Suppressor macrophage (primary cell): ENCODE measurements at places on chromosomes 1 and 21.

- DNase-seq: peak; percentile 82
Measured at GRCh38 chr21:41112740-41113692, 54.9 kb upstream of the BACE2 start.

DNA sequence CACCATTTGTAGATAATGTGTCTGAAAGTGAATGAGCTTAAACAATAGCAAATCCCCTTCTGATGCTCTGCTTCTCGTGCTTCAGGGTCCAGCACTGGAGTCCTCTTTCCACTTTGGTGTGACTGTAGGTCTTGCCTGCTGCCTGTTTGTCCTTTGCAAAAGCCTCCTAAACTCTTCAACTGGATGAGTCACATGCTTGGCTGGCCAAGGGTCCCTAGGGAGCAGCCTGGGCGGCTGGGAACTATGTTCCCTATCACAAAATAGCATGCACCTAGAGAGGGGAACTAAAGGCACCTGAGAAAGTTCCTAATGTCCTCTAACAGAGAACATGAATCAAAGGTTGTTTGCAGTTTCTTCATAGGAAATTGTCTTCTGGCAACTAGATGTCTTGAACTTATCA, 607.2 kb upstream of the PLXNA2 start:
- DNase-seq: no peak

DNA sequence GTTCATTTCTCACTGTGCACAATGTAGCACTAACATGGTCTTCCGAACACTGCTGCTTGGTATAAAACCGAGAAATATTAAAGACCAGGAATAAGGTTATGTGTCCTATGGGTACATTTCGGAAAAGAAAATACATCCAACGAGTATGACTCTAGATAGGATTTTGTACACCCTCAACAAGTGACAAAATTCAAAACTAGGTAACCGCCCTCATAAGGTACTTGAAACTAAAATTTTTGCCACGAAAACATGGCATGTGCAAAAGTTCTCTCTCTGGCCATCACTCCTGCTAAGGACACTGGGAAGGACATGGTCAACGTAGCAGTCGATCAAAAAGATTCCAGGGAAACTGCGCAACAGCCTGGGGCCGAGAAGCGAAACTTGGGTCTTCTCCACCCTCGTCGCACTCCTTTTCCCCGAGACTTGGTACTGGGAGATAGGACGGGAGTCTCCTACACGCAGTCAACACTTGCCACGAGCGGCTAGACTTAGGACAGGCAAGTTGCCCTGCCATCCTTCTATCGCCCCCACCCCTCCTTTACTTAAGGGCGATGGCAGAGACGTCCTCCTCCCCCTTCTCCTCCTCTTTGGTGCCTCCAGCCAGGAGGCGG, 338 bp upstream of the TOR1AIP1 start:
- DNase-seq: no peak

GRCh38 chr1:241964550-241965282, 7.1 kb downstream of the BECN2 start:
- DNase-seq: peak; percentile 86

DNA sequence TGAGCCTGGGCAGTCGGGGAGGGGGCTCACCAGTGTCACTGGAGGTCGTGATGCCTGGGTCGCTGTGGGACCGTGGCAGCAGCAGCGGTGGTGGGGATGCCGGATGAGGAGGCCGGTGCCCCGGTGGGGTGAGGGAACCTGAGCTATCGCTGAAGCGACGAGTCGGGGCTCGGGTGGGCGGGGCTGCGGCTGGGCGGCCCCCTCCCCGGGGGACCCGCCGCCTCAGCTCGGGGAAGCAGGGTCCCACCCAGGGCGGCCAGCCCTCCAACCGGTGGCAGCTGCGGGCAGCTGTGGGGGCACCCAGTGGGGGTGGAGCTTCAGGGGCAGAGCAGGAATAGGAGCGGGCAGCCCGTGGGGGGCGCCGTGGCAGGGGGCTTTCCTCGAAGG, 5.0 kb downstream of the ENTREP3 start:
- no peak for DNase-seq

DNA sequence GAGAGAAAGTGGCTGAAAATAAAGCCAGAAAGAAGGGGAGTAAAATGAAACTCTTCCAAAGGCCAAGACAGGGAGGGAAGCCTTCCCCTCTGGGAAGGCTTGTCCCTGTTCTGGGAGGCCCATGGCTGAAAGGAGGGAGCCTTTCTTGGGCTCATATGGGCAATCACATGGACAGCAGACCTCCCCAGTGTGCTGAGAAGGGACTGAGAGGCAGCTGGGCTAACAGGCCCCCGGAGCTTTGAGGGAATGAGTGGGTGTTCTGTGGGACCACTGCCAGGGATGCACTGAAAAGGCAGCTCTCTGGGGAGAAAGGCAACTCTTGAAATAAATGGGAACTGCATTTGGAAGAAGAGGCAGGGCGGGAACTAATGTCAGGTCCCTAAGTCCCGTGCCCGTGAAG, 39.1 kb downstream of the KANK4 start:
- no peak for DNase-seq

DNA sequence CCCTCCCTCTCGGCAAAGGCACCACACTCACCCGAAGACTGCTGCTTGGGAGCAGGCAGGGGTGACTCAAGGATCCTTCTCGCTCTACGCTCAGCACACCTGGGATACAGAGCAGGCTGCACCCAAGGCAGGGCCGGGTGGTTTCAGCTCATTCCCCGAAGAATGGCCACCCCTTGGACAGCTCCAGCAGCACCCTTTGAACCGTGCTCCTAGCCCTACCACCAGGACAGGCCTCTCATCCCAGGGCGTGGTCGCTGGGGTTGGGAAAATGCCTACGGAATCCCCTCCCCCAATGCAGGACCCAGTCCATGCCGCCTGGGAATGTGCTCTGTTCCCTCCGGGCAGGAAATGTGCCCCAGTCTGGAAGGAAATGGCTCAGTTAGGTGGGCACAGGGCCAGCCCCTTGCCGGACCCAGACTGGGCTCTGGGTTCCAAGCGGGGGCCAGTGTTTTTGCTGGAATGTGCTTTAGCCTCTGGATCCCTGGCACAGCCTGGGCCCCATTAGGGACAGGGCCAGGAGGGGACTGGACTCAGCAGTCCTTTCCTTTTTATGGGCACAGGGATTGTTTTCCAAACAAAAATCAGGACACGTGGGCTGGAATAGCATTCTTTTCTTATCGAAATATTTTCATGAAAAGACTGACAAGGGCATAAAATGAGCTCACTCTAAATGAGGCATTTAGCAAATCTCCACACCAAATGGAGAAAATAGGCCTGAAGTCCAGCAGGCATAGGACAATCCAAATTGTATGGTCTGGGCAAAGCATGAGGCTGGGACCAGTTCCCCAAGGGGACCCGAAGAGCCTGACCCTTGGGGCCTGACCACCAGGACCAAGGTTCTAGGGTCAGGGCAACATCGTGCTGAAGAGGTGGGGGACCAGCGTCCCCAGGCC, 7.3 kb downstream of the TMEM82 start:
- no peak for DNase-seq

DNA sequence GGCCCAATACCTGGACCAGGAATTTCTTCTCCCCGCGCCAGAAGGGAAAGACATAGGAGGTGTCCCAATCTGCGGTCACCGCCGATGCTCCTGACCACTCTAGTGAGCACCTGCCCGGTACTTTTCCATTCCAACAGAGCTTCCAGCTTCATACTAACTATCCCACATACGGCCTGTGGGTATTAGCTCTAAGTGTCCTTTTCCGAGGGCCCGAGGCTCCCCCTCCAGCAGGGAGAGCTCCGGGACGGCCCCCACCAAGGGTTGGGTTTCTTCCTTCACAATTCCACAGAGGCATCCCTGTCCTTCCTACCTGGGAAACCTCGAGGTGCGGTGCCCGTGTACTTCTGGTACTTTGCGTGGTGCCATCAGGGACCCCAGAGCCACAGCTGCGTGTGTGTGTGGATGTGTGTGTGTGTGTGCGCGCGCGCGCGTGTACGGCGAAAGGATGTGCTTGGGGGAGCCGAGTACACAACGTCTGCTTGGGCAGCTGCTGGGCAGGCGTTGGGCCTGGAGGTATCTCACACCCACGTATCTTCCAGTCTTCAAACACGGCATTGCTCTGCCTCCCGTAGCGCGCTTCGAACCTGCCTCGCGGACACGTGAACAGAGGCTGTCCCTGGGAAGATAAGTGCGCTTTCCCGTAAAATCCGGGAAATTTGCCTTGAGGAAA, 2.4 kb upstream of the SIM2 start:
- DNase-seq: no peak

GRCh38 chr1:6397844-6398441, 4.4 kb upstream of the ACOT7 start:
- peak; percentile 58 for DNase-seq

DNA sequence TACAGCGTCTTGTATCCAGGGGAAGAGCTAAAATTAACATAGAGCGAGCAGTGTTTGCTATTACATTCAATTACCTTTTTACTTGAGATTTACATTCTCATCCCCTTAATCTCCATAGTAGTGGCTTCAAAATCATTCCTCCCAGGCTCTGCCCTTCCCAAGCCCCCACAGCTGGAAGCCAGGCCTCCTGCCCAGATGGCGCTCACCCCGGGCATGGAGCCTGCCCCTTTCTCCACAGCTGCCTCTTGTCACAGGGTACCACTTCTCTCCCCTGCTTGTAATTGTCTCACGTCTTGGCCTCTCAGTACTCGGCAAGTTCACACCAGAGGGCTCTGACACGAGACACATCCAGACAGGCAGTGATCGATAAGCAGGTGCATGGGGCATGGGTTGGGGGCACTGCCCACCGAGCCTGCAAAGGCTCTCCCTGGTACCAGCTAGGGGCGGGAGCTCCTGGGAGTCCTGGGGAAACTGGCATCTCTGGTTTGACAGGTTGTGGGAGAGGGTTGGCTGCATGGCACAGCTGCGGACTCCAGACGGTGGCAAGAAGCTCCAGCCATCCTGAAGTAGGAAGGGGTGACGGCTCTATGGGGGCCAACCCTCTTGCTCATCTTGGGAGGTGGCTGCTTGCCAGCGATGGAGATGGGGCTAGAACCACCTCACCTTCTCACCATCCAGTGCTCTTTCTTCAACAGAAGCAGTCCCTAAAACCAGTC, 20.1 kb downstream of the CASZ1 start:
- DNase-seq: no peak

DNA sequence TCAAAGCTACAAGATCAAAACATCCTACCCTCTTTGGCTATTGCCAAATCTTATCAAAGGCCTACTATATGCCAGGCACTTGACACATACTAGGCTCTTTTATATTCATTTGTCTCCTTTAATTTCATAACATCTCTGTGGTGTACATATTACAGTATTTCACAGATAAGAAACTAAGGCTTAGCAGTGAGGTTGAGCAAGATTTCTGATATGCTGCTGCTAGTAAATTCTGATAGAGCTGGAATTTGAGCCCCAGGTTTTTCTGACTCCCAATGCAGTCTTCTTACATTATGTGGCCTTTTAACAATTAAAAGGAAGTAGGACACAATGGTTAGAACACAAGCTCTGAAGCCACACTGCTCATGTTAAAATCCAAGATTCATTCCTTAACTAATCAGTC, 16.8 kb downstream of the CCDC185 start:
- no peak for DNase-seq

DNA sequence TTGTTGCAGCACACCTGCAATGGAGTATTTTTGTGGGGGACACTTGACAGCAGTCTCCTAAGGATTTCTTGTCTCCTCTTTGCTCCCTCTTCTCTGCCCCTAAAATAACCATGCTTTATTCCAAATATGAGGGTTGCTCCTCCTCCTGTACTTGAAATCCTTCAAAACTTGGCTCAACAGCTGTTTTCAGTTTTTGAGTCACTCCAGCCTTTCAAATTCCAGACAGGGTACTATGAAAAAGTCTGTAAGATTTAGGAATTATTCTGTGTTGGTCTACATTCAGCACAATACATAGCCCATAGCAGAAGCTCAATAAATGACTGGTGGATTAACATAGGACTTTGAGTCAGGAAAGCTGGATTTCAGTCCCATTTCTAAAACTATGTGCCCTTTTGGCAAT, 5.5 kb downstream of the AP4B1 start:
- no peak for DNase-seq

GRCh38 chr1:162916407-162916806, 55.4 kb upstream of the CCDC190 start:
- DNase-seq: no peak

- DNase-seq: no peak
Measured at GRCh38 chr21:45975020-45975666, 6.4 kb upstream of the COL6A1 start.

- DNase-seq: peak; percentile 93
Measured at GRCh38 chr1:8104278-8105236, 78.4 kb upstream of the ERRFI1 start.

DNA sequence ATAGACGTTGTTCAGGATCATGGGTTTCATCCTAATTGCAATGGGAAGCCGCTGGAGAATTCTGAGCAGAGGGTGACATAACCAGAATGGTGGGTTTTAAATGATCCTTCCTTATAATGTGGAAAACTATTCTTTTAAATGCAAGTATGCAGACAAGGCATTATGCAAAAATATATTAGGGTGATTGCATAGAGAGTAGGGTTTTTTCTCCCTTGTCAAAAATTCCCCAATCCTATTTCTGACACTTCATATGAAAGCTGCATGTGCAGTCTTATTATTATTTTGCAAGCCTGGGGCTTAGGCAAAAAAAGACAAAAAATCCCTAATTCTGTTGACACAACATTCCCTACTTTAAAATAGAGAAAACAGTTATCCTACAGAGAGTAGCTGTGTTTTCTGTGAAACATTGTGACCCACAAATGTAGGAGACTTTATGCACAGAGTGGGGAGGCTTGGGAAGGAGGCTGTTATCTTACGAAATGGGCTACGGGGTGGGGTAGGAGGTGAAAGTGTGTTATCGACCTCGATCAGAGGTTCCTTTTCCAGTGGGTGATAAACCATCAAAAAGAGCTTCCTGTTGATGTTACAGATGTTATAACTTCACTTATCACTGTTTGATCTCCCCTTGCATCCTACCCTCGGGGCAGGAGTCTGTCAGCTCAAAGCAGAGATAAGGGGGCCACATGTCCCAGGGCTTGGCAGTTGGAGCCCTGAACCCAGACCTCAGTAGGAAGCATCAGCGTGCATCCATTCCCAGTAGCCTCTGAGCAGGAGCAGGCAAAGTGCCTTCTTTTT, 27.2 kb downstream of the RHEX start:
- DNase-seq: no peak
